Common myeloid progenitor, CD34-positive (primary cell): ENCODE measurements at places on chromosomes 2 and 18.

- DNase-seq = peak; percentile 95
These were observed at the start of gene PLEK for GRCh38 chr2:68365087-68365486. Gene PLEK, plus strand, starts transcription at chr2:68365282. Its CDS starts 70 bp downstream, at chr2:68365352.

- no peak for DNase-seq
These were observed 27.3 kb downstream of the CCDC141 start for GRCh38 chr2:179022685-179023084.

DNA sequence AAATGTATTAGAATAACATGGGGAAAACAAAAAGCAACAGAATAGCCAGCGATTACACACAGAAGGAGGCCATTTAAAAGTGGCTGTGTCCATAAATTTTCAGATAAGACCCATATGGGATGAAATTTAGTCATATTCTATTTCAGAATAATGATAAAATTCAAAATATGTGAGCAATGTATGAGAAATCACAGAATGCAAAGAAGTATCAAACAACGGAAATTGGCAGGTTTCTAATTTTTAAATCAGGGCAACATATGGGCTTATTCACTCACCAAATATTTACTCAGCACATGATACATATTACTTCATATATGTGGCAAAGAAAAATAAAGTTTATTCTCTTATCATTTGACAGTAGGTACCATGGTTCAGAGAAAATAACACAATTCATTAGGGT lies 208.5 kb downstream of the GRB14 start:
- no peak for DNase-seq

GRCh38 chr2:194700116-194700515 lies 956.9 kb upstream of the SLC39A10 start:
- DNase-seq = no peak
